Activated CD4-positive, alpha-beta T cell treated with anti-CD3 and anti-CD28 coated beads, Interleukin-2, amount 50 U/mL, for 24 hours (primary cell): ENCODE measurements at places on chromosomes 12 and 14.

DNA sequence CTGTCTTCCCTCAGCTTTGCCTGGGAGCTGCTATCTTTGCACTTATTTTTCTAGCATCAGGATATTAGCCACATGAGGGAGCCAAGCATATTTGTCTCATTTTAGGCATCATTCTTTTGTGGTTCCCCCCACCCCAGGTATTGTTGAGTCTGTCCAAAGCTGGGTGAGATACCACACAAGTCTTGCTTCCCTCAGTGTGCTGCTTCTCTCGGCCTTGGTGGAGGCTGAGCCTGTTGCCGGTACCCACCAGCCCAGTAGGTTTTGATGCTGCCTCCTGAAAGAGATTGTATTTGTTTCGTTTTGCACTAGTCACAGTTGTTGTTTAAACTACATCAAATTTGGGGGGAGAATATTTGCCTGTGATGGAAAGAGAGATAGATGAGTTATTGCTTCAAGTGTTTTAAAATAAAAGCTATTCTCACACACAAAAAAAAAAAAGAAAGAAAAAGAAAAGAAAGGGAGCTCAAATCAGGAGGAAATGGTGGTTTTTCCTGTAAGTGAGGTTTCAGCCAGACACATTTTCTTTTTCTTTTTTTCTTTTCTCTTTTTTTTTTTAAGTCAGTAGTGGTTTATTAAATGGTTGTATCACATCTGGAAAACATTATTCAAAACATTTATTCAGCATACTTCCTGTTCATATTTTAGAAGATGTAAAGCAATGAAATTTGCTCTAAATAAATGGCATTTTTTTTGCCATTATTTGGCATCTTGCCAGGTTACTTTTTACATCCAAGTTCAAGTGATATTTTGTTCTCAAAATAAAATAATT lies 58.5 kb downstream of the SLC4A8 start:
- DNase-seq = no peak

DNA sequence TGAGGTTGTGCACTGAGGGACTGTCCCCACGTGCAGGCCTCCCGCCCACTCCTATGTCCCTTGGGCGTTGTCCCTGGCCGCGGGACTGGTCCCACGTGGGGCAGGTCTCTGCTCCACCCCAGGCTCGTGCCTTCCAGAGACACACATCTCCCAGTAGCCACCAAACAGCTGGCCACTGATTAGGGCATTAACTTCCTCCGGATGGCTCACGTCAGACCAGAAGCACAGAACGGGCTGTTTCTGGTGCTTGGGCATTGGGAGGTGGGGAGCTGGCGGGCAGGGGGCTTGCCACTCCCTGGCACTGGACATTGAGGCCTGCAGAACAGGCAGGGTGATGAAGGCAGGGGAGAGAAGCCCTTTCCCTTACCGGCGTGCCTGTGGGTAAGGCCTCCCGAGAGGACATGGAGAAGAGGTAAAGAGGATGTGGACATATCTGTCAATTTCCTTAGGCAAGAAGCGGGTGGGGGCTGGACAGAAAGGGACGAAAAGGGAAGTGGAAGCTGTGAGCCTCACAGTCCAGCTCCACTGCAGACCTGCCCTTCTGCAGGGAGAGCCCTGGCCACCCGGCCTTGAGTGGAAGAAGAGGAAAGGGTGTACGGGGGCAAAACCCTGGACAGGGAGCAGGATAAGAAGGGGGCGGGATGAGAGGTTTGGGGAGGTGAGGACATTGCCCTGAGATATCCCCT lies 101.2 kb downstream of the NINJ2 start:
- DNase-seq = no peak

DNA sequence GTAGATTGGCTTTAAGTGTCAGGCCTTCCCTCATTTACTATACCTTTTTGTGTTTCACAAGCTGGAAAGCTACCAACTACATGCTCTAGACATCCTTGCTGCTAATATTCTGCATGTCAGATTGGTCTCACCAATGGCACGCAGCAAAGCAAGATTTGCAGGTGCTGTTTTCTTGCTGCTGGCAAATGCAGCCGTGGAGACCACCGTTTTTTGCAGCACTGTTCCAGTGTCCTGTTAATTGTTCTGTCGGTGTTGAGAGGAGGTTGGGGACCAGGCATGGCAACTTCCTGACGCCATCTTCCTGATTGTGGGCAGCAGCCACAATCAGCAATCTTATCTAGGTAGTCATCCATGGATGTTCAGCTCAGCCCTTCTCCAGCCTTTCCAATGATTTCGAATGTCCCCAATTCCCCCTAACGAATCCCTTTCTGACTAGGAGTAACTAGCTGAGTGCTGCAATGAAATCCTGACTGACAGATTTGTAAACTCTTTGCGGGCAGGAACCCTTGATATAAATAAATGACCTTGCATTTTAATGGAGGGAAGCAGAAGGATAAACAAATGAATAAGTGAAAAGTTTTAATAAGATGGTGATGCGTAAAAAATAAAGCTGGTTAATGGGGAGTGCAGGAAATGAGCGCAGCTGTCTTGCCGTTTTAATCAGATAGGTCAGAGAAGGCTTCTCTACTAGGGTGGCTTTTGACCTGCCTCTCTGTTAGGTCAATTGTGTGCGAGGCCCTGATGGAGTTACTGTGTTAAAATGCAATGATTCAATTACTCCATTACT lies 574 bp upstream of the CRADD start:
- DNase-seq = no peak

DNA sequence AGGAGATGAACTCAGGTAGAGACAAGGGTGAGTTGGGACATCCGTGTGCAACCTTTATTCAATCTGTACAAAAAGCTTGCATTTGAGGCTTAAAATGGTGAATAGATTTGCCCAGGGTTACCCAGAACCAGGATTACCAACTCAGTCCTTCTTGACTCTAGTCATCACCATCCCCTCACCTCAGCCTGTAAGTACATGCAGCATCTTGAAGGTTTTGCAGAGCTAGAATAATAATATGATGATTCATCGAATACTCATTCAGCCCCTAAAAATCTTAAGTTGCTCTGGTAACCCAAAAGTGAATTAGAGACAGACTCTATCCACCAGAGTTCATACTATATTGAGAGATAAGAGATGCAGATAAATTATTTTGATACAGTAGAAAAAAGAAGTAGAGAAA lies 90.3 kb downstream of the NKX2-1 start:
- DNase-seq = no peak

DNA sequence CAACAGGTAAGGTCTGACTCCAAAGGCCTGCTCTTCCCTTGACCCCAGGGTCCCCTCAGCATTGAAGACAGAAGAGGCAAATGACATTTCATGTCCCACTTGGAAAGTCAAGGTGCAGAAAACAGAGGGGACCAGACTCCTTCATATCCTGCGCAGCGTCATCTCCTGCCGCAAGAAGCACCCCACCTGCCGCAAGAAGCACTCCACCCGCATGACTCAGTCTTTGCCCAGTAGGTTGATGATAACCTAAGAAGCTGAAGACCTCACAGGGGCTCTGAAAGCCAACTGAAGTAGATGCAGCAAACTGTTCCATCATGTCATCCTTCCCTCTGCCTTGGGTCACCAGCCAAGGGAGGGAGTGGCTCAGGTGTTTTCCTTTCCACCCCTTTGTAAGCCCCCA lies 11.6 kb upstream of the SMUG1 start:
- no peak for DNase-seq

DNA sequence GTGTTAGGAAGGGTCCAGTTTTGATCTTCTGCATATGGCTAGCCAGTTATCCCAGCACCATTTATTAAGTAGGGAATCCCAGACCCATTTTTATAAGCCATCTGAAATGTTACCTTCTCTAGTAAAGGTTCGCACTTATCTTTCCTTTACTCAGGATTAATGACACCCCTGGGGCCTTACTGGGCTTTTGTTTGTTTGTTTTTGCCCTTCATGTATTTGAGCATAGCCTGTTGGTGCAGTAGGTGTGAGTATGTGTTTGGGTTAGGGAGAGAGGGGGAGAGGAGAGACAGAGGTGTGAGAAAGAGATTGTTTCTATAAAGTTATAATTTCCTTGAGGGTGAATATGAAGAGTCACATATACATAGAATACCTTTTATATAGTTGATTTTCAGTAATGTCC lies 96.9 kb downstream of the AKAP6 start:
- no peak for DNase-seq

GRCh38 chr12:106234449-106234848 lies 13.4 kb downstream of the CKAP4 start:
- DNase-seq = no peak

DNA sequence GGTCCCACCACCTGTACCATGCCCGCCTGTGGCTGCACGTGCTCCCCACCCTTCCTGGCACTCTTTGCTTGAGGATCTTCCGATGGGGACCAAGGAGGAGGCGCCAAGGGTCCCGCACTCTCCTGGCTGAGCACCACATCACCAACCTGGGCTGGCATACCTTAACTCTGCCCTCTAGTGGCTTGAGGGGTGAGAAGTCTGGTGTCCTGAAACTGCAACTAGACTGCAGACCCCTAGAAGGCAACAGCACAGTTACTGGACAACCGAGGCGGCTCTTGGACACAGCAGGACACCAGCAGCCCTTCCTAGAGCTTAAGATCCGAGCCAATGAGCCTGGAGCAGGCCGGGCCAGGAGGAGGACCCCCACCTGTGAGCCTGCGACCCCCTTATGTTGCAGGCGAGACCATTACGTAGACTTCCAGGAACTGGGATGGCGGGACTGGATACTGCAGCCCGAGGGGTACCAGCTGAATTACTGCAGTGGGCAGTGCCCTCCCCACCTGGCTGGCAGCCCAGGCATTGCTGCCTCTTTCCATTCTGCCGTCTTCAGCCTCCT lies 1.1 kb downstream of the INHBE start:
- peak; percentile 39 for DNase-seq

GRCh38 chr12:91877456-91878235 lies 268.0 kb downstream of the BTG1 start:
- DNase-seq = peak; percentile 32

- DNase-seq = no peak
These were observed 1.7 kb upstream of the LDHB start for GRCh38 chr12:21659383-21659782.

GRCh38 chr14:78701246-78701645 lies 531.1 kb downstream of the NRXN3 start:
- no peak for DNase-seq

DNA sequence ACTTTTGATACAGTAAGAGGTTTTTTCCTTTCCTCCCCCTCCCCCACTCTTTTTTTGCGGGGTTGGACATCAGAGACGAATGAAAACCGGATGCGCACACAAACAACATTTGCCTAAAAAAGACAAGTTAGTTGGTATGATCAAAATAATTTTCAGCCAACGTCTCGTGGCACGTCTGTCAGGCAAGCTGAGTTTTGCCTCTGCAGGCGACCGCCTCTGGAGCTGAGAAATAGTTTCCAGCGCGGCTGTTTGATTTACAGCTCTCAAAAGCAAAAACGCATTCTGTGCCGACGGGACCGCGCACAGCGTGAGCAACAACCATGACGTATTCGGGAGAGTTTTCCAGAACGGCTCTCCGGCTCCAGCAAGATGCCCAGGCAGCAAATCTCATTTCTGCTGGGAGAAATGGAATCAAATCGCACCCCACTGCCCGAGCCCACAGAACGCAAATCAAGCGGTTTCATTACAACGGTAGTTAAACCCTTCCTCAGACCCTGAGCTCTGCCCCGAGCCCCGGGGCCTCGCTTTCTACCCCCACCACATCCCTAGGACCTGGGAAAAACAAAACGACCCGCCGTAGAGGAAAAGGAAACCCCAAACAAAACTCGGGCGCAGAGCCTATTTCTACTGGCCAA lies 14.2 kb upstream of the CALM1 start:
- no peak for DNase-seq

- no peak for DNase-seq
These were observed 30.1 kb downstream of the NRDE2 start for GRCh38 chr14:90301668-90302090.

GRCh38 chr14:77267937-77268699 lies 2.9 kb downstream of the NGB start:
- no peak for DNase-seq

DNA sequence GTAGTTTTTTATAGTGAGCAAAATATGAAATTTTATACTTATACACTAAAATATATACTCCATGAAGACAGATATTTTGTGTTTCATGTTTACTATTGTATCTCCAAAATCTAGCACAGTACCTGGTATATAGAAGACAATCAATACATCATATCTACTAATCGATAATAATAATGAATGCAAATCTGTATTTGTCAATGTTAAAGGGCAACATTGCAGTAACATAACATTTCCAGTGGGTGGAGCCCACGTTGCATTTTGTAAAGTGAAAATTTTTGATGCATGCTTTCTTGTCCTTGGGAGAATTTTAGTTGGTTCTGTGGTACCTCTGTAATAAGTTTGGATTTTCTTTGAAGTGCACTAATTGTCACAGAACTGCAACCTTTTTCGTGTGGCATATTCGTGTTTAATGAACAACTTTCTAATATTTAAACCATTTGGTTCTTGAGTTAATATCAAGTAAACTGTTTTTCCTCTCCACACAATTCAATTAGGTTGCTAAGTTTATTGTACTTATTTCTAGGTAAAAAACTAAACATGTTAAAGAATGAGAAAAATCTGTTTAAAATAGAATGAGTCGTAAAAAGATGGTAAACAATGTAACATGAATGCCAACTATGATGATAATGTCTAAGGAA lies 47.4 kb downstream of the AVPR1A start:
- no peak for DNase-seq

GRCh38 chr14:57171363-57171762 lies 97.3 kb downstream of the EXOC5 start:
- no peak for DNase-seq

DNA sequence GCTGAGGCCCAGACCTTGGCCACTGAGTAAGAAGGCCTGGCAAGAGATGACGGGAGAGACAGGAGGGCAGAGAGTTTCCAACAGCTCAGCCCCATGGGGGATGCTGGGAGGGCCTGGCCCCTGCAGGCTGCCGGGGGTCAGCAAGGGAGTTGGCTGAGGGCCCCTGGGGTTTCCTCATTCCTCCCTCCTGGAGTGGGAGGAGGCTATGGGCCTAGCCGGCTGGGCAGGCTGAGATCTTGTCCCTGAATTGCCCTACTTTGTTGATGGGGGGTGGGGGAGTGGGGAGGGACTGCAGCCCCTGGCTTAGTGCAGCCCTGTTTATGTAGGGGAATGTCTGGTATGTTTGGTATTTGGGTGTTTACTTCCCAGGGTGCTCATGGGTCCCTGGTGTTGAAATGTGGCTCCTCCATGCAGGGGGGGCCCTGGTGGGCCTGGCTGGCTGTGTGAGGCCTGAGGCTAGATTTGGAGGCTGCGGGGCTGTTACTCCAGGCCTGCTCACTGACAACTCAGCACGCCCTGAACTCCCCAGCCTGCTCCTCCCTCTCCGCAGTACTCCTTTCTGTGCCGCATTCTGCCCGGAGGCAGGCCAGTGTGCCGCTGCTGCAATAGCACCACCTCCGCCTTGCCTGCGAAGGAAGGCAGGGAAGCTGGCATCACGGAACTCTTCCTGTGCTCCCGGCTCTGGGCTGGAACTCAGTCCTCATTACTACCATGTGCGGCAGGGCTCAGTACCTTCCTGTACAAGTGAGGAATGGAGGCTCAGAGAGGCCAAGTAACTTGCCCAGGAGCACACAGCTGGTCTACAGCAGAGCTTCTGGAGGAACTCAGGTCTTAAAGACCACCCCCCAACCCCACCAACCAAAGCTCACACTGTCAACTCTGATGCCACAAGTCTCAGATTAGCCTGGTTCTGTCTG lies 25.3 kb downstream of the JDP2 start:
- no peak for DNase-seq

GRCh38 chr12:7373226-7373625 lies 69.4 kb downstream of the ACSM4 start:
- no peak for DNase-seq
